ENCODE measurements at places on chromosomes 16 and 17. TPM values are rescaled to one million over a fixed set of nuclear protein-coding genes. Genes with fewer than 3 reads are reported as not detected.

GRCh38 chr16:4338712-4339299, 12.3 kb downstream of the PAM16 start:
- peaks cover 4% of the 10 kb centered on the region for H3K4me1 ChIP-seq
- no peak overlapping the region for H3K4me3 ChIP-seq
- peaks cover 2% of the 10 kb centered on the region for H3K36me3 ChIP-seq

DNA sequence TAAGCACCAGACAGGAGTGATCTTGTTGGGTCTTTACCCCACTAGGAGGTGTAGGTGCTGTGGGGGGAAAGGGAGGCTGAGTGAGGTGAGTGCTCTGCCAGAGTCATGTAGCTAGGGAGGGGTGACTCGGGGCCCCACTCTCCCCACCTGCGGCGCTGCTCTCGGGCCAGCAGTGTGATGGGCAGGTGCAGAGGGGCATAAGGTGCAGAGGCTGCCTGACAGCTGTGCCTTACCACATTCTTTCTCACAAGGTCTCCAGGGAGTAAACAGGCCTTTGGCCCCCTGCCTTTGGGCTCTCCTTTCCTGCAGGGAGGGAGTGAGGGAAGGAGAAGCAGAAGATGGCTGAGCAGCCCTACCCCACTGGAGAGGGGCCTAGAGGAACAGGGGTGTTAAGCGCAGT, 4.5 kb upstream of the CNP start:
- H3K27ac ChIP-seq, result no peak overlapping the region
- H3K27me3 ChIP-seq, result no peaks in the 10 kb centered on the region
- H3K4me1 ChIP-seq, result peaks cover 11% of the 10 kb centered on the region
- H3K4me3 ChIP-seq, result no peak overlapping the region
- H3K36me3 ChIP-seq, result no peaks in the 10 kb centered on the region
- DNase-seq, result no peak

GRCh38 chr16:66265048-66265415, 101.5 kb upstream of the CDH5 start:
- H3K4me1 ChIP-seq, result peaks cover 4% of the 10 kb centered on the region
- H3K27me3 ChIP-seq, result peaks cover 29% of the 10 kb centered on the region
- no peak overlapping the region for H3K27ac ChIP-seq
- DNase-seq, result no peak

GRCh38 chr16:72149676-72150464, 22.1 kb downstream of the PMFBP1 start:
- no peak overlapping the region for H3K27ac ChIP-seq
- H3K4me1 ChIP-seq, result no peaks in the 10 kb centered on the region
- DNase-seq, result no peak
- H3K27me3 ChIP-seq, result no peaks in the 10 kb centered on the region
- no peaks in the 10 kb centered on the region for H3K36me3 ChIP-seq
- H3K4me3 ChIP-seq, result no peak overlapping the region

DNA sequence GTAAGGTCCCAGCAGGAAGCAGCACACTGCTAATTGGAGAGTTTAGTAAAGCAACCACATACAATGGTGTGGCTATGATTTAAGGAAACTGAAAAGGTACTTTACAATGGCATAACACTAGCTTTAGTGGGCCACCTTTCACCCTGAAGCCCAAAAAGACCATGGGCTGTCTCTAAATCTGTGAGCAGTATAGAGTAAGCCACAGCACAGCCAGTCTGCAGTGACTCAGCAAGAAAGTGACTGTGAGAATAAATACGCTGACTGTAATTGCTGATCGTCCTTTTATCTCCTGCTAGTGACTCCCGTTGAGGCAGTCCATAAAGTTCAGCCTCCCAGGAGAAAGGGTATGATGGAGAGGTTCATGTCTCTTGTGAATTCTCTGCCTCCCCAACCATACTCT, 679.8 kb upstream of the KIF2B start:
- H3K4me3 ChIP-seq, result no peak overlapping the region
- no peak for DNase-seq
- H3K36me3 ChIP-seq, result no peaks in the 10 kb centered on the region
- H3K27me3 ChIP-seq, result no peaks in the 10 kb centered on the region
- no peak overlapping the region for H3K27ac ChIP-seq

DNA sequence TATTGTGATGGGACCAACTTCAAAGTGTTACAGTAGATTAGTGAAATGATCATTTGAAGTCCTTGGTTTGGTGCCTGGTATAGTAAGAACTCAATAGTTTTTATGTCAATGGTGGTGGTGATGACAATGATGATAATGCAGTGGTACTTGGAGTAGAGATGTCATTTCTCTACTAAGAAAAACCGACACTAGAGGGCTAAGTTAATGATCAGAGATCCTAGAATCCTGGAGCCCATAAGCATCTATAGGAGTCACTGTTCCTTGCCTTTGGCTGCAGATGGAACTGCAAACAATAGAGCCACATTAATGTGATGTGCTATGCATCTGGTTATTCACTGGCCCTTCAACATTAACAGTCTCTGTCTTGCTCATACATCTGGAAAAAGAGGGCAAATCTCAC, 103.8 kb downstream of the ANKFN1 start:
- H3K36me3 ChIP-seq, result no peaks in the 10 kb centered on the region
- no peaks in the 10 kb centered on the region for H3K4me1 ChIP-seq
- no peak for DNase-seq
- peaks cover 2% of the 10 kb centered on the region for H3K27me3 ChIP-seq
- no peak overlapping the region for H3K27ac ChIP-seq

DNA sequence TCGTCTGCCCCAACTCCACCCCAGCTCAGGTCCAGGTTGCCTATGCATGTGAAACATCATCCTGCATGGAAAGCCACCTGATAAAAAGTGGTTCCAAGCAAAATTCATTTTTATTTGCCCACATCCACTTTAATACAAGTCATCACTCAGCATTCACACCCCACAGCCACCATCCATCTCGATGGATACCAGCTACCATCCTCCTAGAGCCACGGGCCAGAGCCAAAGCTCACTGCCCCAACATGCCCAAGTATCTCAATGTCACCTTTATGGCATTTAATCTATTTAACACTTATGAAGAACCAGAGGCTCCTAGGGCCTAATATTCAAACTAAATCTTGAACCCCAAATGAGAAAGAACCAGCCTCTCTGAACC, 70.5 kb downstream of the COPRS start:
- no peak overlapping the region for H3K4me3 ChIP-seq
- no peak overlapping the region for H3K27ac ChIP-seq
- no peak for DNase-seq
- peaks cover 4% of the 10 kb centered on the region for H3K27me3 ChIP-seq
- no peaks in the 10 kb centered on the region for H3K36me3 ChIP-seq
- peaks cover 4% of the 10 kb centered on the region for H3K4me1 ChIP-seq

- no peak overlapping the region for H3K4me3 ChIP-seq
- H3K27me3 ChIP-seq, result no peaks in the 10 kb centered on the region
- peaks cover 31% of the 10 kb centered on the region for H3K36me3 ChIP-seq
- H3K4me1 ChIP-seq, result no peaks in the 10 kb centered on the region
Observed at GRCh38 chr16:68869492-68870088, 26.3 kb downstream of the TANGO6 start.

GRCh38 chr17:11506635-11507034, 91.6 kb upstream of the DNAH9 start:
- no peaks in the 10 kb centered on the region for H3K36me3 ChIP-seq
- no peaks in the 10 kb centered on the region for H3K27me3 ChIP-seq
- DNase-seq, result peak; percentile 12
- no peak overlapping the region for H3K27ac ChIP-seq

GRCh38 chr16:50861451-50861850, 119.6 kb downstream of the CYLD start:
- H3K4me1 ChIP-seq, result no peaks in the 10 kb centered on the region
- no peak overlapping the region for H3K27ac ChIP-seq
- H3K4me3 ChIP-seq, result no peak overlapping the region
- no peaks in the 10 kb centered on the region for H3K36me3 ChIP-seq
- H3K27me3 ChIP-seq, result no peaks in the 10 kb centered on the region

EFNB3 gene
- total RNA-seq, result not detected

MAF gene
- 6.0 TPM for total RNA-seq

DNA sequence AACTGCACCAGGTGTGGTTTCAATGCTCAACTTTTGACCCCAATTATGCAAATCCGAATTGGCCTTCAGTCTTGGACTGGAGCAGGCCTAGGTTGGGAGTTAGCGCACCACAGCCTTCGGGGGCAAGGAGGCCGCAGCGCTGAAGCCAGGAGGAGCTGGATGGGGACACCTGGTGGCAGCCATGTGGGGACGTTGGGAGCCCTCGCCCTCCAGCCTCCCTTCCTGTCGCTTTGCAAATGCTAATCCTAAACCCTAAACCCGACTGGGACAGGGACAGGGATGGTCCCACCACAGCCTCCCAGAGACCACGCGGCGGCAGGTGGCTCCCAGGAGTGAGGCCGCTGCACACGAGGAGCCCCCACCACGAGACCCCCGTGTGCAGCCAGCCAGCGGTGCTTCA, 58.7 kb downstream of the KLHDC4 start:
- H3K36me3 ChIP-seq, result peaks cover 25% of the 10 kb centered on the region
- H3K27ac ChIP-seq, result no peak overlapping the region
- no peaks in the 10 kb centered on the region for H3K27me3 ChIP-seq
- peaks cover 22% of the 10 kb centered on the region for H3K4me1 ChIP-seq

DNA sequence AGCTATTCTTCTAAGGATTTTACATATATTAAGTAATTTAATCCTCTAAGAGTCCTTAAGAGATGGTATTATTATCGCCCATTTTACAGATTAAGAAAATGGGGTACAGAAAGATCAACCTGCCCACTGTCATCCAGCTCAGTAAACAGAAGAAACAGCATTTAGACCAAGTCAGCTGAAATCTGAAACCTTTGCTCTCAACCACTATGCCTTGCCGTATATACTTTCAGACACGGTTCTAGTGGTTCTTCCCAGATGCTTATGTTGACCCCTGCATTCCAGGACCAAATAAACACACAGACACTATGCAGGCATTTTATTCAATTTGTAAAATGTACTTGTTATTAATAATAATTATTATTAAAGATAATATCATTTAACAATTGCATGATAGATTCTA, 854.8 kb downstream of the KCNJ2 start:
- H3K36me3 ChIP-seq, result no peaks in the 10 kb centered on the region
- no peak overlapping the region for H3K4me3 ChIP-seq
- no peak for DNase-seq
- no peak overlapping the region for H3K27ac ChIP-seq

DNA sequence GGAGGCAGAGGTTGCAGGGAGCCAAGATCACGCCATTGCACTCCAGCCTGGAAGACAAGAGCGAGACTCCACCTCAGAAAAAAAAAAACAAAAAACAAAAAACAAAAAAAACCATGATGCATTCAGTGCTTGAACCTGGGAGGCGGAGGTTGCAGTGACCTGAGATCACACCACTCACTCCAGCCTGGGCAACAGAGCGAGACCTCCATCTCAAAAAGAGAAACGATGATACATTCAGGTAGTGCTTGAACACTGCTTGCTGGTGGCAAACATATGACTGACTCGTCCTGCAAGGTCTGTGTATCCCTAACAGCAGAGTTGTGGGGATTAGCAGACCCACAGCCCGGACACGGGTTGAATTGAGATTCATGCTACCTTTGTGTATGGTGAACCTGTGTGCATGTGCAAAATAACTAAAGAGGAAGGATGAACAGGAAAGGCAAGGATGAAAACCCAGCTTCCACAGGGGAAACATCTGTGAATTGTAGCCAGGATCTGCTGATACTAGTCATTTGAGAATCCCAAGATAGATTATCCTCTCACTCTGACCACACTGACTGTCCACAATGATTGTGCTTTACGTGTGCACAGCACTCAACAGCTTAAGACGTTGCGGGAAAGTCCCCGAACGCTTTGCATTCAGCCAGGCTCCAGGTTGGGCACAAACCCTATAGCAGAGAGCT, 52.4 kb upstream of the MRPS23 start:
- peaks cover 4% of the 10 kb centered on the region for H3K4me1 ChIP-seq
- DNase-seq, result no peak
- H3K27ac ChIP-seq, result no peak overlapping the region
- no peak overlapping the region for H3K4me3 ChIP-seq
- H3K36me3 ChIP-seq, result no peaks in the 10 kb centered on the region
- H3K27me3 ChIP-seq, result no peaks in the 10 kb centered on the region

SPOP gene
- total RNA-seq, result 69.2 TPM

PLK1 gene
- 98.0 TPM for total RNA-seq

GPS1 gene
- 91.0 TPM for total RNA-seq

- no peaks in the 10 kb centered on the region for H3K27me3 ChIP-seq
- peak overlapping the region; percentile 84 for H3K27ac ChIP-seq
- peak; percentile 6 for DNase-seq
- peaks cover 34% of the 10 kb centered on the region for H3K4me1 ChIP-seq
- peak overlapping the region; percentile 99 for H3K4me3 ChIP-seq
Observed at GRCh38 chr17:73091770-73092522, 542 bp downstream of the SLC39A11 start.

DNA sequence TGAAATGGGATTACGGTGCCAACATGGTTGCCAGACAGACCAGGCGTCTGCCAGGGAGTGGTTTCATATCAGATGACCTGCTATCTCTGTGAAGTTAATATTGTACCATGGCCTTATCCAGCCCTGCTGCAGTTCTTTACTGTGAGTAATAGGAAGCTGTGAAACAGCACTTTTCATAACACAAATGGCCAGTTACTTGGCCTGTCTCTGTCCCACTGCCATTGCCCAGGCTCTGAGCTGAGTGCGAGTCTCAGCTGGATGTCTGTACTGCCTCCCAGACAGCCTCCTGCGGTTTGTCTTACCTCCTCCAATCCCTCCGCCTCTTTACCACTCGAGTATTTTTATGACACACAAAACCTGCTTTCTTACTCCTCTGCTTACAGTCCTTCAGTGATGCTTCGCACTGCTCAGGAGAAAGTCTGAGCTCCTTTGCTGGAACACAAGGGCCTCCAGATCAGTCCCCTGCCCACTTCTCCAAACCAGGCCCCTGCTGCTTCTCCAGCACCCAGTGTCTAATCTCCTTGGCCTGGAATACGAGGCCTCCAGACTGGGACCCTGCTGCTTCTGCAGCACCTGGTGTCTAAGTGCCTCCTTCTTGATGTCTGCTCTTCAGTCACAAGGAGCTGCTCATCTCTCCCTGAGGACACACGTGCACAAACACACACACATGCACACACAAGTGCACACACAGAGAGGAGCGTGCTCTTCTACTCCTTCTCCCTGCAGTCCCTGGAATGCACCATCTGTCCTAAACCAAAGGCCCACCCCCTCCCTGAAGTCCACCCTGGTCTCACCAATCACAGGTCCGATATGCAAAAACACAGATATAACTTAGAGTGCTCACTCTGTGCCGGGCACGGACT, 17.1 kb upstream of the RHOT1 start:
- no peak overlapping the region for H3K27ac ChIP-seq
- no peaks in the 10 kb centered on the region for H3K27me3 ChIP-seq
- H3K36me3 ChIP-seq, result peaks cover 6% of the 10 kb centered on the region
- H3K4me3 ChIP-seq, result no peak overlapping the region
- peaks cover 17% of the 10 kb centered on the region for H3K4me1 ChIP-seq
- DNase-seq, result no peak

OR4D1 gene
- 0.40 TPM for total RNA-seq

- no peaks in the 10 kb centered on the region for H3K27me3 ChIP-seq
- no peak for DNase-seq
- H3K27ac ChIP-seq, result no peak overlapping the region
- H3K4me3 ChIP-seq, result no peak overlapping the region
Observed at GRCh38 chr17:57530508-57530907, 214.6 kb downstream of the CCDC182 start.

All from activated naive CD4-positive, alpha-beta T cell treated with anti-CD3 and anti-CD28 coated beads for 36 hours (primary cell).